ENCODE measurements at places on chromosomes 3 and 15. TPM values are rescaled to one million over a fixed set of nuclear protein-coding genes. Genes with fewer than 3 reads are reported as not detected.

ISLR gene
- 5.3 TPM for total RNA-seq

FGF12 gene
- total RNA-seq = not detected

ILDR1 gene
- not detected for total RNA-seq

TTLL13 gene
- total RNA-seq = not detected

VGLL4 gene
- 68.4 TPM for total RNA-seq

NDN gene
- 94.7 TPM for total RNA-seq

AHSG gene
- under 0.01 TPM for total RNA-seq

LINGO1 gene
- not detected for total RNA-seq

SOX14 gene
- total RNA-seq = not detected

PRTG gene
- total RNA-seq = 1.2 TPM

GHSR gene
- total RNA-seq = not detected

FGD5 gene
- total RNA-seq = 0.59 TPM

PAQR5 gene
- total RNA-seq = 0.09 TPM

TUSC7 gene
- total RNA-seq = not detected

TGM5 gene
- not detected for total RNA-seq

CCR9 gene
- total RNA-seq = not detected

GOLGA6B gene
- not detected for total RNA-seq

GOLGA8S gene
- total RNA-seq = not detected

PLCB2 gene
- total RNA-seq = not detected
